ENCODE measurements at places on chromosomes 11 and 22.

- DNase-seq = no peak
Measured at GRCh38 chr11:35734669-35735410, 72.3 kb downstream of the TRIM44 start.

DNA sequence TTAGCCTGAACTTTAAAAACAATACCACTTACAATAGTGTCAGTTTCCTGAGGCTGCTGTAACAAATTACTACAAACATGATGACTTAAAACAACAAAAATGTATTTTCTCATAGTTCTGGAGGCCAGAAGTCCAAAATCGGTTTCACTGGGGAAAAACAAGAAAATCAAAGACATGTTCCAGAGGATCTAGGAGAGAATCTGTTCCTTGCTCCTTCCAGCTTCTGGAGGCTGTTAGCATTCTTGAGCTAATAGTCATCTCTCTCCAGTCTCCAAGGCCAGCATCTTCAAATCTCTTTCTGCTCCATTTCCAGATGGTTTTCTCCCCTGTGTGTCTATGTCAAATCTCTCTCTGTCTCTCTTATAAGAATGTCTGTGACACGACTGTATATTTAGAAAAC, 67.6 kb upstream of the TEAD1 start:
- no peak for DNase-seq

GRCh38 chr22:41505511-41506220, 36.7 kb downstream of the ACO2 start:
- DNase-seq = no peak

DNA sequence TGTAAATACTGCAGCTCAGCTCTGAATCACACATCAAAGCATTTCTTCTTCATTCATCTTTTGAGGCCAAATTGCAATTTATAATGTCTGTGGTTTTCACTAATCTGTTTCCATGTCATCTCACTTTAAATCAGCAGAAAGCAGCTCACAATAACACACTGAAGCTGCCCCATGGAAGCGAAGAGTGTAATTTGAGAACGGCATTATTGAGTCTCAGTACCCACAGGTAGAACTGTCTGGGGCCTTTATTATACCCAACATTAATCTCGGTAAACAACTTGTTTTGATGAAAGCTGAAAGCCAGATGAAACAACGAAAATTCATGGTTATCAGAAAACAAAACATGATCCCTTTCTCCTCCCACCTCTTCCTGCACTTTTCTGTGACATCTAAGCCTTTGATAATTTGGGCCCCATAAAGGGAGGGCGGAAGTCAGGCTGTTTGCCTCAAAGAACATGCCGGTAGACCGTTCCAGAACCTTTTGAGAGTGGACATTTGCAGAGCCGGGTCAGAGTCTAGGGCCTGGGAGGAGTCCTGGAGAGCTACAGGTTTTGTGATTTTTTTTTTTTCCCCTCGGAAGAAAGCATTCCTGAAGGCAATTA, 68.2 kb upstream of the SESN3 start:
- DNase-seq = peak; percentile 49

DNA sequence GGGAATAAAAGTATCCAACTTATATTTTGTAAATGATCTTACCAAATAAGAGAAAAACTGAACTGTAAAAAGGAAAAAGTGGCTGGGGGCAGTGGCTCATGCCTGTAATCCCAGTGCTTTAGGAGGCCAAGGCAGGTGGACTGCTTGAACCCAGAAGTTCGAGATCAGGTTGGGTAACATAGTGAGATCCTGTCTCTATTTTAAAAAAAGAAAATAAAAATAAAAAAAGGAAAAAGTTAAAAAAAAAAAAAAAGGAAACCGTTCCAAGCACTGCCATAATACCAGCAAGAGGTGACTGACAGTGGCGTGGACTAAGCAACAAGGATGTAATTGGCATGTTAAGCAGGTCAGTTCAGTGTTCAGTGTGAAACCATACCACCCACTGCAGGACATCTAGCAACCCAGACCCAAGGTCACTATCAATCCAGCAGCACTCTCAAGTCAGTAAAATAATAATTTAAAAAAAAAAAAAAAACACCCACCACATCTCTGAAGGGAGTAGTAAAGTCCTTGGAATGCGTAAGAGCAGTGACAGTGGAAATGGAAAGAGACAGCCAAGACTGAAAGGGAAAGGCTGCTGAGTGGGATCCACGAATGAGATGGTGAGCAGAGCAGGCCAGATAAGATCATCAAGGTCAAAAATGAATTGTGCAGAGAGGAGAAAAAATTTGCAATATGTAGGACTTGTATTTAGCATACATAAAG, 43.6 kb downstream of the MAPK1 start:
- no peak for DNase-seq

DNA sequence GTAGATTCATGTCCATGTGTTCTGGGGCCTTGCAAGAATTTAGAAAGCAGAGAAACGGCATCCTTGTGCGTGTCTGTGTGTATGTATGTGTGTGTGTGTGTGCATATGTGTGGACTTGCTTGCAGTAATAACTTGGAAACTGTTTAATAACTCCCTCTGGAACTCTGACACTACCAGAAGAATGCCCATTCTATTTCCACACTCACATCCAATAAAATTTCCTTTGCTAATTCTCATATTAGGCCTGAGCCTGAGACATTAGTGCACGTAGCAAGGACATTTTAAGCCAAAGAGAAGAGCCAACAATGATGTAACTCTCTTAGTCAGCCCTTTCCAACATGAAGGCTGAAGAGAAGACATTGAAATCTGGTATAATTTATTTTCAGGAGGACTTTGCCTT, 3.2 kb downstream of the OR4D6 start:
- no peak for DNase-seq

DNA sequence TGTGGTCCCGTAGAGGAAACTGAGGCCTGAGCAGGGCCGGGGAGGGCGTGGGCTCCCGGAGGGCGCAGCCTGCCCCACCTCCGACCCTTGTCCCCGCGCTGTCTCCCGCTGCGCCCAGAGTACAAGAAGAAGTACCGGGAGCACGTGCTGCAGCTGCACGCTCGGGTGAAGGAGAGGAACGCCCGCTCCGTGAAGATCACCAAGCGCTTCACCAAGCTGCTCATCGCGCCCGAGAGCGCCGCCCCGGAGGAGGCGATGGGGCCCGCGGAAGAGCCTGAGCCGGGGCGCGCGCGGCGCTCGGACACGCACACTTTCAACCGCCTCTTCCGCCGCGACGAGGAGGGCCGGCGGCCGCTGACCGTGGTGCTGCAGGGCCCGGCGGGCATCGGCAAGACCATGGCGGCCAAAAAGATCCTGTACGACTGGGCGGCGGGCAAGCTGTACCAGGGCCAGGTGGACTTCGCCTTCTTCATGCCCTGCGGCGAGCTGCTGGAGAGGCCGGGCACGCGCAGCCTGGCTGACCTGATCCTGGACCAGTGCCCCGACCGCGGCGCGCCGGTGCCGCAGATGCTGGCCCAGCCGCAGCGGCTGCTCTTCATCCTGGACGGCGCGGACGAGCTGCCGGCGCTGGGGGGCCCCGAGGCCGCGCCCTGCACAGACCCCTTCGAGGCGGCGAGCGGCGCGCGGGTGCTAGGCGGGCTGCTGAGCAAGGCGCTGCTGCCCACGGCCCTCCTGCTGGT, 1.9 kb downstream of the NLRP6 start:
- DNase-seq = peak; percentile 10

- no peak for DNase-seq
Measured at GRCh38 chr11:19747634-19748033, 35.0 kb downstream of the NAV2 start.

DNA sequence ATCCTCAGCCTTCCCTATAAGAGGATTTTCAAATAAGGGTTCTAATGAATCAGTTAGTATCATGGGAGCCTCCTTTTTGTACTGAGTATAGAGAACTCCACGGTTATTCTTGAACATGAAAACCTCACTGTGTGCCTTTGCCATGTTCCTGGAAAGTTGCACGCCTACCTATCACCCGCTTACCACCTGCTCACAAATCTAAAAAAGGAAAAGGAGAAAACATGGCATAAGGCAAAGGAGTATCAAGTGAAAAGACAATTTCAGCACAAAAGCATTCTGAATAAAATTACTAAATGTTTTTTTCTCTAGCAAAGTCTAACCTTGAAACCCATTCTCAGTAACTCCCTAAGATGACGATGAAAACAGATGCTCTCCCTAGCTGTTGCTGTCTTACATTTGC, 511.8 kb upstream of the API5 start:
- DNase-seq = no peak

DNA sequence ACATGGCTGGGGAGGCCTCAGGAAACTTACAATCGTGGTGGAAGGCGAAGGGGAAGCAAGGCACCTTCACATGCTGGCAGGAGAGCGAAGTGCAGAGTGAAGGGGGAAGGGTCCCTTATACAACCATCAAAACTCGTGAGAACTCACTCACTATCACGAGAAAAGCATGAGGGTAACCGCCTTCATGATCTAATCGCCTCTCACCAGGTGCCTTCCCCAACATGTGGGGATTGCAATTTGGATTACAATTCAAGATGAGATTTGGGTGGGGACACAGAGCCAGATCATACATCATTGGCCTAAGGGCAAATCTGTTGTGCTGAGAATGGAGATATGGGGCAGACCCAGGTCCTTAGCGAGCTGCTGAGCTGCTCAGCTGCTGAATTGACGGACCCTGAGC, 13.1 kb downstream of the C1QTNF6 start:
- no peak for DNase-seq

- DNase-seq = no peak
Measured at GRCh38 chr11:61837411-61838005, 9.4 kb downstream of the FADS2 start.

Measured in NCI-H2171 treated with DMSO at 0.1 percent for 48 hours (cell line).